ENCODE measurements at places on chromosomes 13 and 19.

DNA sequence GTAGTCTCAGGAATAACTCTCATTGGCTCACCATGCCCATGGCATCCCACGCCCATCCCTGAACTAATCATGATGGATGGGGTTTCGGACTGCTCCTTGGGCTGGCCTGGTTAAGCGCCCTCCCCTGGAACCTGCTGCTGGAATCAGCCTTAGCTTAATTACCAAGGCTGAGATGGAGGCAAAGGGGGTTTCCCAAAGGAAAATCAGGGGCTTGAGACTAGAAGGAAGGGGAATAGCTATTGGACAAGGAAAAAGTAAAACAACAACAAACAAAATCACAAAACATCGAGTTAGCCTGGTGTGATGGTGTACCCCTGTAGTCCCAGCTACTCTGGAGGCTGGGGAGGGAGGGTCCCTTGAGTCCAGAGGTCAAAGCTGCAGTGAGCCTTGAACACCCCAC, 25.7 kb upstream of the SHKBP1 start:
- DNase-seq = no peak

- DNase-seq = no peak
These were observed at the start of gene FGF21 for GRCh38 chr19:48755084-48755641. Gene FGF21, plus strand, starts transcription at chr19:48755524. Its CDS starts 713 bp downstream, at chr19:48756237.

DNA sequence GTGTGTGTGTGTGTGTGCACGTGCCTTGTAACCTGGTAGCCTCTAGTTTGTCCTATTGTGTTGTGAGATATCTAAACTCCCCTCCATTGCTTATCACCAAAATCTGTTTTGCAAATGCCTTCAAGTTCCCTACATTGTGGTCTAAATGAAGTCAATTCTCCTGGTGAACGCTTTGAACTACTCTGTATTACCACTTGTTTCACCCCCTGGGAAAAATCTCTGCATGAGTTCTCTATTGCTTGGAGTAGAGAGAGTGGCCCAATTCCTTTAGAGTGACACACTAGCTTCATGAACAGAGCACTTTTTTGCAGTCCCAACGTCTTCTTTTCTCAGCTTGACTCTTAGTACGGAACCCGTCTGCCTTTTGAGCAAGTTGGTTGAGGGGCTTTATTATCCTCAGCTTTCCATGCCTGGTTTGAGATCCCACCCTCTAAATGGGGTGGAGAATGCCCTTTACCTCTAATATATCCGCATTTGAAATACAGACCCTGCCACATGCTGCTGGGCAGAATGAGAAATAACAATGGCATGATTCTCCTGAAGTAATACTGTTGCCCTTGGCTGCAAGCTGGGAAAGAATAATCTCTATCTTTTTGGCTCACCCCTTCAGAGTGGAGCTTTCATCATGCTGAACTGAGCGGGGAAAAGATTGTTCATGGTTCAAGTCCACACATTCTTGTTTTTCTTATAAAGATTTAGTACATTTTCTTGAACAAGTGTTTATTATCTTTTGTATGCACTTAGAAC, 2545.3 kb downstream of the PCDH9 start:
- no peak for DNase-seq

DNA sequence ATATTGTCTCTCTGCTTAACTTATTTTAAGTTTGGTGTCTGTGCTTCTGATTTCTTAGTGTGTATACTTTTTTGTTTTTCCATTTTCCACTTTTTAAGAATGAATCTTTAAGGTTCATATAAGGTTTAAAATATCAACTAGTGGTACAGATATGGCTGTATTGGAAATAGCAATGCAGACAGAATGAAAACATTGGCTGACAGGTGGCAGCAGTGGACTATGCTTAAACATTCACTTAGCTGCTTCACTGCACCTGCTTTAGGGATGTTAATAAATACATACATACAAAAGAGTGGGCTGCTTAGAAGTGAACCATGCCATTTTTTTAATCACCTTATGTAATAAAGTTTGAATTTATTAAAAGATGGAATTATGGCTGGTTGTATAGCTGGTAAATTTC, 27.3 kb downstream of the TM9SF2 start:
- DNase-seq = no peak

GRCh38 chr13:27839809-27840467, 47.7 kb downstream of the GSX1 start:
- DNase-seq = no peak

DNA sequence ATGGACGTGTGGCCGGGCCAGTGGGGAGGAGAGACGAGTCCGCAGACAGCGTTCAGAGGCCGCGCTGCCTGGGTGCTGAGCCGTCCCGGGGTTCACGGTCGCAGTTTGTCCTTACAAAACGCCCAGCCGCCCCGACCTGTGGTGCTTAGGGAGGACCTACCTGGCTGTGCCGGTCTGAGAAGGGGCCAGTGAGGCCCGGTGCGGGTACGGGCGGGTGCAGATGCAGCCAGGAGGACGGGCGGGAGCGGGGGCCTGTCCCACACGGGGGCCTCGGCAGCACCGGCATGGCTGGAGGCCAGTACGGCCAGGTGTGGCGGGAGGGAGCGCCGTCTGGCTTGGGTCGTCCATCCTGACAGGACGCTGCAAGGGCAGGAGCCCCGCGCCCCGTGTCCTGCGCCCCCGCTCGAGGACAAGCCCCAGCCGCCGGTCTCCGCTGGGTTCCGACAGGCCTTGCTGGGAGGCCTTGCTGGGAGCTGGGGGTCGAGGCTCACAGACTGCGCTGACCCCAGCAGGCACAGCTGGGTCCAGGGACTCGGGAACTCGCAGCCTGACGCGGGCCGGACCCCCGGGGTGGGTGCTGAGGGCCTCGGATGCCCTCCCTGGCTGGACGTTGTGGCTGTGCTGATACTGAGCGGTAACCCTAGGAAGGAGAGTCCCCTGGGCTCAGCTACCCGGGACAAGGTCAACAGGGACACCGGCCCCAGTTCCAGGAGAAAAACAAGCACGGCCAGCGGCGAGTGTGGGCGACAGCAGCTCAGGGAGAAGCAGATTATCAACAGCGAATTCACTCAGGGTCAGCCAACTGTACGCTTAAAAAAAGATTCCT, 5.3 kb upstream of the PROZ start:
- peak; percentile 35 for DNase-seq

GRCh38 chr13:92621985-92622384, 604.6 kb upstream of the GPC6 start:
- DNase-seq = no peak

DNA sequence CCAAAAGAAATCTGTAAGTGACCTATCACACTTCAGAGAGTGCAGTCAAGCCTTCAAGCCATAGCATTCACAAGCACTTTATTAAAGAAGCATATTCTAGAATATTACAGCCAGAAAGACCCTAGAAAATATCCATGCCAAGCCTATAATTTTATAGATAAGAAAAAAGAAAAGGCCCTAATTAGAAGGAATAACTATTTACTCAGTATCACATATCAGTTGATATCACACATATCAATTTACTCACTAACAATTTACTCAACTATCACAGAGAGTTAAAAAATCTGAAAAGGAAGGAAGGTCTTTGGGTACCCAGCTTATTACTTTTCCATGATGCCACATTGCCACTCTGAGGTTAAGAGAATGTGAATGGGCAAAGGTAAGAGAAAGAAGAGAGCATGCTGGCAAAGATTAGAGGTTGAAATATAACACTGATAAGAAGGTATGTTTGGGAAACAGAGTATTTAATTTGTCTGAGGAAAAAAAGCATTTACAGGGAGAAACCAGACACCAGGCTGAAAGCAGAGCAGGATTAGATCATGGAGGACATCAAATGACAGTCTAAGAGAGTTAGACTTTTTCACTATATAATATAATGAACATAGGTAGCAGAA, 186.2 kb downstream of the VWA8 start:
- DNase-seq = no peak

- no peak for DNase-seq
These were observed 166.1 kb downstream of the LIG4 start for GRCh38 chr13:108049211-108049610.

GRCh38 chr19:16051254-16052025, 24.9 kb upstream of the TPM4 start:
- no peak for DNase-seq

DNA sequence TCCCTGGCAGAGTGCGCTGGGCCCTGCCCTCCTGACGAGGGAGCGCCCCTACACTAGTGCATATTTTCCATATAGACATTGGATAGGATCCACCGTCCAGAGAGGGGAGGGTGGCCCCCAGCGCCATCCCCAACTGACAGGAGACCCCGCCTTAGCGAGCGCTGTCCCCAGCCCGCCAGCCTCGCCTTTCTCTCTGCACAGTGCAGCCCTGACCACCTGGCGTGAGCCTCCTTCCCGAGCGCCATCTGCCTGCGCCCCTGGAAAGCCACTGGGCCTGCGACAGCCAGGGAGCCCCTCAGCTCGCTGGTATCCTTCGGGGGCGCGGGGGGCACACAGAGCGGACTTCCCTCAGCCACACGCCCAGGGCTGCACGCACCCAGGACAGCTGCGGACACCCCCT, 42.1 kb upstream of the ATP12A start:
- DNase-seq = no peak

GRCh38 chr19:18651733-18652132, 14.9 kb downstream of the KLHL26 start:
- no peak for DNase-seq

- no peak for DNase-seq
These were observed 411.0 kb downstream of the ZNF536 start for GRCh38 chr19:30783212-30783611.

DNA sequence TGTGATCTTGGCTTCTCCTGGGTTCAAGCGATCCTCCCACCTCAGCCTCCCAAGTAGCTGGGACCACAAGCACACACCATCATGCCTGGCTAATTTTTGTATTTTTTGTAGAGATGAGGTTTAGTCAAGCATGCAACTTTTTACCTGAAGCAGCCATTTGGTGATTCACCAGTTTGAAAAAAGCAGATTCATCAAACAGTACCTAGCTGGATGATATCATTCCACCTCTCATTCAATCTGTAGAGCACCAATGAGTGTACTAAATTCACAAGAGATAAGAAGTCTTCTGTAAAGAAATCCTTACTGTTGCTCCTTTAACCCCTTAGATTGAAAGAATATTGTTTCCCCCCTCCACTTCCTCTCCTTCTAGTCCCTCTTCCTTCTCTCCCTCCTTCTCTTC, 261.1 kb upstream of the RFC3 start:
- DNase-seq = no peak

GRCh38 chr13:30133996-30134395, 173.4 kb downstream of the KATNAL1 start:
- DNase-seq = no peak

DNA sequence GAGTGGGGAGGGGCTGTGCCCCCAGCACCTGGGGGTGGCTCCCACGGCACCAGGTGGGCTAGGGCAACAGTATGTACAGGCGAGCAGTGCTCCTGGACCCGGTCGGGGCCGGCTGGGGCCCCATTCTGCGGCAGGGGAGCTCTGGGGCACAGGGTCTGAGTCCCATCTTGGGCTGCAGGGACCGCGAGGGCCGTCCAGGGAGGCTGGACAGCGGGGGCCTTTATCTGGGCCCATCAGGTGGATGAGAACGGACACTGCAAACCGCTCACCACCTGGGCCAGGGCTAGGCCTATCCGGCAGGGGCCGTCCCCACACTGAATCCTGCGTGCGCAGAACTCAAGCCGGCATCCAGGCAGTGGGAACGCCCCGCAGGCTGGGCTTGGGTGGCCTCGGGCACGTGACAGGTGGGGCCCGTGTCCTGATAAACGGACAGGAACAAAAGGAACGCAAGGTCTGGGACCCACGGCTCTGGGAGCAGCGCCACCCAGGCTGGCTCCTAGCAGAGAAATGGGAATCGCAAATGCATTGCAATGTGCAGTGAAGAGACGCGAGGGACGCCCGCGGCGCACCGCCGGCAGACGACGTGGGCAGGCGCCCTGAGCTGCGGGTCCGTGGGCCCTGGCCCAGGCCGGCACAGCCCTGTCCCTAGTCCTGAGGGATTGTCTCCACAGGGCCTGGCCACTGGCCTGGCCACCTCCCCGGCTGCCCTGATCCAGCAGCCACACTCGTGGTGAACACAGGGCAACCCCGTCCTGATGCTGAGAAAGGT, 29.7 kb downstream of the BTBD2 start:
- DNase-seq = no peak

DNA sequence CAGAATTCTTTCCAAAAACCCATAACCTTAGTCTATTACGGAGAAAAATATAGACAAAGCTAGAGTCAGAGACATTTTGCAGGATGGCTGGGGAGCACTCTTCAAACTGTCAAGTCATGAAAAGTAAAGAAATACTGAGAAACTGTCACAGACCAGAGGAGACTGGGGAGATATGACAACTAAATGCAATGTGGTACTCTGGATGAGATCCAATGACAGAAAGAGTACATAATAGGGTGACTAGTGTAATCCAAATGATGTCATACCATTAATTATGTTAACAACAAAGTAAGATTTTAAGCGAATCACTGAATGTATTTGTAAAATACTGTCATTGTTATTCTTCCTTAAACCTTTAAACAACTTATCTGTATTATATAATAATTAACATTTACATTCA, 393.8 kb downstream of the LIG4 start:
- DNase-seq = no peak

GRCh38 chr19:18397242-18398202, at the start of gene LRRC25:
Gene LRRC25, minus strand, starts transcription at chr19:18397622. Its CDS starts 659 bp downstream, at chr19:18396963.
- no peak for DNase-seq

DNA sequence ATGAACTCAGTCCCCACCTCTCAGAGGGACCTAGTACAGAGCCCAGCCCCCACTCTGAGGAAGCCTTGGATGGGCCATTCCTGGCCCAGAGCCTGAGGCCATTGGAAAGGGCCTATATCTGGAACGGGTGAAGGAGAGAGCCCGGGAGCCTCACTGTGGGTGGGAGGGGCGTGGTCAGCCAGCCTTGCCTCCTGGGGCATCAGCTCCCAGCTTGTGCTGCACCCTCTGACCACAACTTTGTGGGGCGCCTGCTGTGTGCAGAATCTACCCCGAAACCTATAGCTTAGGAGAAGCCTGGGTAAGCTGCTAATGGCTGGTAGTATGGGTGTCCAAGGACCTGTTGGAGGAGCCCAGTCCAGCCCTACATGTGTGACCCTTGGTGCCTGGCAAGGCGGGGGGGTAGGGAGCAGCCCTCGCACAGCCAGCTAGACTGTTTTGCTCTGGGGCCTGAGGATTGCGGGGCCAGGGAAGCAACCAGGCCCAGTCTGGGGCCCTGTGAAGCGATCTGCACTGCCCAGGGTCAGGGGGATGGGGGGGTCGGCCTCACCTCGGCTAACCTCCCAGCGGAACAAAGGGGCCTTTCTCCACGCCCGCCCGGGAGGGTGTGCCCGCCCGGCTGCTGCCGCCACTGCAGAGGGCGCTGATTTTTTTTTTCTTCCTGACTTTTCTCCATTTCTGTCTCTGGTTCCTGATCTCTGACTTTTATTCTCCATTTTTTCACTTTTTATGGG, 42.3 kb downstream of the LYL1 start:
- DNase-seq = no peak

- no peak for DNase-seq
These were observed 29.3 kb downstream of the ZNF564 start for GRCh38 chr19:12521996-12522395.

DNA sequence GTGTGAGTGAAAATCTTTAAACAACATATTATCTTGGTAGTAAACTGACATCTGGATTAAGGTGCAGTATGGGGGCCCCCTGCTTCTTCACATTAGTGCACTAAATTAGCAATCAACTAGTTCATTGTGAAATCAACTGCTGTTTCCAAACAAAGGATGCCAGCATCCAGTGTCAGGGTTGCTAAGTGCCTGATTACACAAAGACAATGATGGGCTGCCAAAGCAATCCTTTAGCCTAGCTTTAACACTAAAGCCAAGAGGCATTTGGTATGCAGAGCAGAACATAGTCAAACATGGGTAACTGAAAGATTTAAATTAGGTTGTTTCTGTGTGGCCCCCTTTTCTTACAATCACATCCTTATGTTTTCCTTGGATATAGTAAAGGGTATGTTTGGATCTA, 543.1 kb upstream of the SLITRK5 start:
- DNase-seq = no peak
